Hematopoietic multipotent progenitor cell treated with erythropoietin and hydrocortisone succinate and interleukin-3 and kit ligand, for 17 days (in vitro differentiated cells): ENCODE measurements at places on chromosomes 11 and 22.

- no peak for DNase-seq
Observed at GRCh38 chr11:78957476-78958245, 383.0 kb upstream of the NARS2 start.

GRCh38 chr11:129248618-129249017 lies 56.5 kb upstream of the ARHGAP32 start:
- no peak for DNase-seq

- no peak for DNase-seq
Observed at GRCh38 chr11:132734217-132734616, 798.1 kb downstream of the OPCML start.

DNA sequence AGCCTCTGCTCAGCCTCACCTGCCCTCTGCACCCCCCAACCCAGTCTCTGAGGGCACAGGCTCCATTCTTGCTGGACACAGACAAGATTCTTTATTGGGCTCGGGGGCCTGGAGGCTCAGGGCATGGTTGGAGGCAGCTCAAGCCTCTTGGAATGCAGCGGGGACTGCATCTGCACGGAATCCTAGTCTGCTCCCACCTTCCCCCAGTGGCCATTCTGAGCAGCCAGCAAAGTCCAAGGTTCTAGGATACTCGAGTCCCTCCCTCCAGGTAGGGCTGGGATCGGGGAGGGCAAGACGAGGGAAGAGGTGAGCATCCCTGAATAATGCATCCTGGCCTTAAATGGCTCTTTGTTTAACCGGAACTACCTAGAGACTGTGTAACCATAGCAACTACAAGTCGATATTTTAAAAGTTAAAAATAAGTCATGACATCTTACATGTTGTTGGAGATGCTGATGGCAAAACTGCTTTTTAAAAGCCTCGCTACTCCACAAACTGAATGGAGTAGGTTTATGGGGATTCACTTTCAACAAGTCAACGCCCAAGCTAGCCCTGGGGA lies 10.7 kb upstream of the IGSF22 start:
- no peak for DNase-seq

DNA sequence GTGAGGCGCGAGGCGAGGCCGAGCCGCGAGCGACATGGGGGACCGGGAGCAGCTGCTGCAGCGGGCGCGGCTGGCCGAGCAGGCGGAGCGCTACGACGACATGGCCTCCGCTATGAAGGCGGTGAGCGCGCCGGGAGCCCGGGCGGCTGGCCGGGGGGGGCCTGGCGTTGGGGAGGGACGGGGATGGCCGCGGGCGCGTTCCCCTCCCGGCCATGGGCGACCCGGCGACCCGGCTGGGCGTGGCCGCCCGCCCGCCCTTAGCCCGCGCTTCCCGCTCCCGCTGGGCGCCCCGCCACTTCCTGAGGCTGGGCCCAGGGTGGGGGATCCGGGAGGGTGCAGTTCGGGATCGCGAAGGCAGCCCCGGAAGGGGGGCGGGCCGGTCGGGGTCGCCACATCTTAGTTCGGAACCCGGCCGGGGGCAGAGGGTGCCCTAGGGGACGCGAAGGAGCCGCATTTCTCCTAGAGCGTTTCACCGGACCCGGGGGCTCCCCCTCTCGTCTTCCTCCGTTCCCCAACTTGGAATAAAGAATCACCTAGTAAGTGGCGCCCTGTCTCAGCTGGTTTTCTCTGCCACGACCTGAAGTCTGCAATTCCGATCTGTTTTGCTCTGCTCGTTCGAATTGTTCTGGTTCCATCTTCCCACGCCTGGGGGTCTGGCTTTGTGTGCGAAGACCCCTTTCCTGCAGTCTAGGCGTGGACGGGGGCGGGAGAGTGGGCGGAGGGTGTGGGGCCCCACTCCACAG lies 536 bp downstream of the YWHAH start:
- peak; percentile 45 for DNase-seq

DNA sequence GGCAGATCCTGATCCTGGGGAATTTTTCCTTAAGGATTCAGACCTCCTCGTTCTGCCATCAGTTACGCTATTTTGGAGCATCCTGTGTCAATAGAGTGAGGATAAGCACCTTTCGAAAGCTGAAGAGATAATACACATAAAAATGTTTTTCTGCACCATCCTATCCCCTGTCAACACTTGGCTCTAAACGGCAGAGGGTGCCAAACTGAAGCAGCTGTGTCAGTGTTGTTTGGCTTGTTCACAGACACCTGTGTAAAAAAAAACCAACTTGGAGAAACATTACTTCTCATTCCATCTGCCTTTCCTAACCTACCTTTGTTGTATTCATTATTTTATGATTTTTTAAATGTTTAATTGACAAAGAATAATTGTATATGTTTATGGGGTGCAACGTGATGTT lies 417.0 kb upstream of the DDI1 start:
- DNase-seq, result no peak

- no peak for DNase-seq
Observed at GRCh38 chr11:73854680-73855079, 22.0 kb downstream of the COA4 start.

DNA sequence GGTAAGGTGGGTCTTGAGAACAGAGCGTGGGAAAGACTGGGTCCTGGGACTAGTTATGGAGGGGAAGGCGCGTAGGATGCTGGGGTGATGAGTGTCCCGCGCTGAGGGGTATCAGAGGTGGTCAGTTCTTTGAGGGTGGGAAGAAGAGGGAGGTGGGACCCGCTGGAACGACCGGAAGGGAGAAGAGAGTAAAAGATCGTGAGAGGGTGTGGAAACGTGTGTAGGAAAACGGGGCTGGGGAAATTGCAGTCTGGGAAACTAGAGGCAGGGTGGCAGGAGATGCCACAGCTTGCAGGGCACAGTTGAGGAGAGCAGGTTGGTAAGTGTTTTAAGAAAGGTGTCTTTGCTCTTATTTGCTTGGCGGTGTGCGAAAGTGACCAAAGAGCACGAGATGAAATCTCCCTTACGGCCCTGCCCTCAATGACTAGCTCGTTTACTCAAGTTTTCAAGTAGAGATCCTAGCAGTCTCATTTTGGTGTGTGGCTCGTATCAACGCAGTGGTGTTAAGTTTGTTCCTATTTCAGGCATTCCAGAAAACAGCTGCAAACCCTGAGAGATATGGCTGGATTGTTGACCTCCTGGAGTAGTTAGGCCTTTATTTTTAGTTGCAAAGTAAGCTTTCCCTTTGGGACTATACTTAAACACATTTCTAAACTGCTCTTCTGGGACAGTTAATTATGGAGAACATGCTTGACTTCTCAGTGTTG lies 615 bp downstream of the STT3A start:
- DNase-seq, result peak; percentile 66

GRCh38 chr22:31363885-31364465 lies 17.8 kb upstream of the PATZ1 start:
- DNase-seq, result no peak

GRCh38 chr11:116379185-116379828 lies 393.5 kb downstream of the BUD13 start:
- no peak for DNase-seq

GRCh38 chr11:130674686-130675308 lies 226.4 kb downstream of the ADAMTS15 start:
- DNase-seq, result no peak

- DNase-seq, result no peak
Observed at GRCh38 chr22:27460591-27461347, 340.8 kb downstream of the MN1 start.

- DNase-seq, result no peak
Observed at GRCh38 chr11:36730761-36731160, 132.7 kb upstream of the RAG2 start.

DNA sequence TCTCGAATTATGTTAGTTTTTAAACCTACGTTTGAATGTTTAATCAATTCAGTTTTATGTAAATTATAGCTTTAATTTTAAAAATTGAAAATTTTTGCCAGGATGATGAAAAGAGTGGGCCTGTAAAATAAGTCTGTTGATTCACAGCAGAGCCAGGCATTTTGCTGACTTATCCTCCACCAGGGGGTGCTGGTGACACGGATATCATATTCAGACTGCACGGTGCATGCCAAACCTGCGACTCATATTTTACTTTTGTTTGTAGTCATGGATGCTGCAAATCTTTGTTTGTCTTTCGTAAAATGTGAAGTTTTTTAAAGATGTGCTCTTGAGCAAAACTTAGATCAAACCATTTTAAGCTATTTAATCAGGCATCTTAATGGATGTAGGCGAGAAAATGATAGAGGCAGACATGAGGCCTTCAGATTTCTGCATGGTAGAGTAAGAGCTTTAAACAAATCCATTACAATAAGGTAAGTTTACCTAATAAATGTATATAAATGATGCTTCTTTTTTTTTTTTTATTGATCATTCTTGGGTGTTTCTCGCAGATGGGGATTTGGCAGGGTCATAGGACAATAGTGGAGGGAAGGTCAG lies 3.6 kb upstream of the OR8B3 start:
- DNase-seq, result peak; percentile 49

DNA sequence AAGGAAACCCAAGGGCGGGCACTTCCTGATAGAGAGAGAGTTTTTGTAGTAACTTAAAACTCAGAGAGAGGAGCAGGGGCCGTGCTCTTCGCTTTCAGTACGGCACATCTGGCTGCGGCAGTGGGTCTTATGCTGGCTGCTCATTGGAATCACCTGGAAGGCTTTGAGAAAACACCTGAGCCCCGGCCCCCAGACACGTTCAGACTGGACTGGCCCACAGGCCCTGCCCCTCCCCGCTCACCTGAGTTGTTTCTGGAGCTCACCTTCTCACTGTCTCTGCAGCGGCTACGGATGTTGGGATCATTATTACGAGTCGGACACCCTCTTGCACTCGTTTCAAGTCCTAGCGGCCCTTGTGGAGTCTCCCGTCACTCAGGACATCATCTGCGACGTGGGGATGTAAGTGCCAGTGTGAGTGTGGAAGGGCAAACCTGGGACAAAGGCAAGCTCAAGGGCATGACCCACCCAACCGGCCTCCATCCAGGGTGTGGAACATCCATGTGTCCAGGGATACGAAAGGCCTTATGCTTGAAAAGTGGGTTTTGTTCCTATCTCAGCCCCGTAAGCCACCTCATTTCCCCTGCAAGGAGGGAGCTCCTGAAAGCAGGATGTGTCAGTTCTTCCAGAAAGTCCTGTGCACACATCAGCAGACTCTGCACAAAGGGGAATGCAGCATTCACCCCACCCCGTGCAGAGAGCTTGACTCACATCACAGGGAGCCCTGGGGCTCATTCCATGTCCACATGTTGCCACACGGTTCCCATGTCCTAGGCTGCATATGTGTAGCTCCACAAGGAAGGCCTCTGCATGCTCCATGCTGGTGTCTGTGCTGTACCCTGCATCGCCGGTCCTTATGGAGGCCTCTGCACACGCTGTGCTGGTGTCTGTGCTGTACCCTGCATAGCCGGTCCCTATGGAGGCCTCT lies 5.4 kb downstream of the NADSYN1 start:
- no peak for DNase-seq

- no peak for DNase-seq
Observed at GRCh38 chr11:81165164-81165563, 1568.5 kb downstream of the FAM181B start.

- DNase-seq, result no peak
Observed at GRCh38 chr22:38828191-38828590, 15.6 kb downstream of the NPTXR start.

GRCh38 chr11:3133261-3134217 lies 31.6 kb downstream of the OSBPL5 start:
- DNase-seq, result no peak

- no peak for DNase-seq
Observed at GRCh38 chr22:21727159-21727558, 8.4 kb downstream of the YPEL1 start.

GRCh38 chr11:87428266-87428665 lies 390.5 kb downstream of the TMEM135 start:
- no peak for DNase-seq

DNA sequence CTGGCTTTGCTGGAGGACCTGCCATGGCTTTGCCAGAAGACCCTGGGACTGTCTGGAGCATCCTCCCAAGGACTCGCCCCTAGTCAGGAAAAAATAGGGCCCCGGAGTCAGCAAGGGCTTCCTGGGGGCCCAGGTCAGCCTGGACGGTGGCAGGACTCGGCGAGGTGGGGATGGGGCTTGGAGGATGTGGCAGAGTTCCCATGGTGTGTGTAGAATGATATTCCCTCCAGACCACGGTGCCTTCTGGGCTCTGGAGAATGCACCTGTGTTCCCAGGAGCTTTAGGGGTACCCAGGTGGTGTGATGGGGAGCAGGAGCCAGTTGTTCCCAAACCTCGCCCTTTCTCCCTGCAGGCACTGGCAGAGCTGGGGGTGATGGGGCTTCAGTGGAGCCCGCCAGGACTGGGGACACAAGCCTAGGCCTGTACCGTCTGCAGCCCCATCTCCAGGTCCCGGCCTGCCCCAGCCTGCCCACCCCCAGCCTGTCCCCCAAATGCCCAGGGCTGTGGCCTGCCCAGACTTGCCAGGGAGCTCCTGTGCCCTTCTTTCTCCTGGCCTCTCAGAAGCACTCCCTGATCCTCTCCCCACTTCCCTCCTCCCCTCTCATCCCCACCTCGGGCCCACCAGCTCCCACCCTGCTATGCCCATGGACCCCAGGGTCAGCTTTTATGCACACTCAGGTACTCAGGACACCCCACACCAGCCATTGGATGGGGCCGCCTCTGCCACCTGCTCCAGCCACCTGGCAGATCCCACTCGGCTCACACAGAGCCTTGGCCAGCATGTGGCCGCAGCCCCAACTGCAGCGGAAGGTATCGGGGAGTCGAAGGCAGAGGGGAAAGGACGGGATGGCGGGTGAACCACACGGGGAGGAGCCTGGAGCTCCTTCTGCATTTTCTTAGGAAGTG lies 82.1 kb downstream of the CDKN1C start:
- no peak for DNase-seq

DNA sequence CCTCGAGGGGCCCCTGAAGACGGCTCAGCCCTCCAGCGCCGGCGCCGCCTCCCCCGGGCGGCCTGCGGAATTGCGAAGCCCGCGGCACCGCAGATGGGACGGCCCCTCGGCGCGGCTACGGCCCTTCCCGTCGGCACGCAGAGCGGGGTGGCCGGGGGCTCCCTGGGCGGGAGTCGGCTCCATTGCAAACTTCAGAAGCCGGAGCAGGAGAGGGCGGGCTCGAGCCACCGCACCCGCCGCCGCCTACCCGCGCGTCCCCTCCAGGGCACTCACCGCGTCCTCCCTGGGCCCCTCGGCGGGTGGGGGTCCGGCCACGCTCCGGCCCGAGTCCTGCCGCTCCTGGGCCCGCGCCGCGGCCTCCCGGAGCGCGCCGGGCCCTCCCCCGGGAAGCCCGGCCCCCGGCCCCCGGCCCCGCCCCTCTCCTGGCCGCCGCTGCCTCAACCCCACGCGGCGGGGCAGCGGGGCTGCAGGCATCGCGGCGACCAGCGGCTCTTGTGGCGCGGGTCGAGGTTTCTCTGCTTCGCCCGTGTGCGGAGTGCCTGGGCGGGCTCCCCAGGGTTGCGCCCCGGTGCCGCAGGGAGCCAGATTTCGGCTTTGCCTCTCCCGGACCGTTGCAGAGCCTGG lies at the start of gene PACSIN3:
Gene PACSIN3, minus strand, starts transcription at position 359 of the 624 bp plus-strand sequence. CDS start 3,707 bp downstream, outside the sequence.
- no peak for DNase-seq

- DNase-seq, result no peak
Observed at GRCh38 chr11:19441752-19442553, 201.2 kb upstream of the E2F8 start.

DNA sequence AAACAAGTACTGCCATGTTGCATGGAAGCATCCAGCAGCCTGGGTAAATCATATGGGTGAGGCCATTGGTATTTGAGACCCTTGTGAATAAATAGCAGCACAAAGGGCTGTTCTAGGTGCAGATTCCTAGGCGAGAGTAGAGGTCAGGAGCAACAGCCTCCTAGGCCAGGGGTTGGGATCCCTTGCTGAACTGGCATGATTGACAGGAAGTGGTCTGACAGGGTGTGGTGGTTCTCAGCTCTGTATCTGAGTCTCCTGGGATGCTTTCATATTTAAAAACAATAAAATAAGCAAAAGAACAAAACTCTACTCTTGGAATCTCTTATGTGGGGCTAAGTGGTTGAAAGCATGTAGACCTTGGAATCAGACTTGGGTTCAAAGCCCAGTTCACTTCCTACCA lies 35.8 kb downstream of the INSC start:
- DNase-seq, result no peak
